ENCODE measurements at places on chromosomes 7 and 10. TPM values are rescaled to one million over a fixed set of nuclear protein-coding genes. Genes with fewer than 3 reads are reported as not detected.

- peak; percentile 76 for DNase-seq
Observed at GRCh38 chr7:142391191-142391992, 133.5 kb upstream of the PRSS58 start.

CLDN15 gene
- total RNA-seq = 20.7 TPM

PTPRE gene
- 35.8 TPM for total RNA-seq

TCAF2 gene
- 34.7 TPM for total RNA-seq

DNA sequence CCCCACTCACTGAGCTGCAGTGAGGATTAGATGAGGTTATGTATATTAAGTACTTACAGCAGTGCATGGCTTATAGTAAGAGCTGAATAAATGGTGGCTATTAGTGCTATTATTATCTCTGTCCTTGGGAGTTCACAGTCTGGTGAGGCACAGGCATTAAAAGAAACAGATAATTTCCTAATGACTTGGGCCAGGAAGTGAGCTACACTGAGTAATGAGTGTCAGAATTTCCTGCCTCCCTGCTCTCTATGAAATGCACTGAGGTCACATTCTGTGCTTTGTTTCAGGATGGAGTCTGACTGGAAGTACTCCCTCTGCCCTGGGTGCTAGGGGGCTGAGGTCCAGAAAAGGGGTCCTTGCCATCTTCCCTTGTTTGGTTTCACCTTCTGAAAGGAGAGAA is 48.7 kb upstream of the LOXL4 start:
- DNase-seq = no peak

EIF5AL1 gene
- total RNA-seq = 0.45 TPM

DNA sequence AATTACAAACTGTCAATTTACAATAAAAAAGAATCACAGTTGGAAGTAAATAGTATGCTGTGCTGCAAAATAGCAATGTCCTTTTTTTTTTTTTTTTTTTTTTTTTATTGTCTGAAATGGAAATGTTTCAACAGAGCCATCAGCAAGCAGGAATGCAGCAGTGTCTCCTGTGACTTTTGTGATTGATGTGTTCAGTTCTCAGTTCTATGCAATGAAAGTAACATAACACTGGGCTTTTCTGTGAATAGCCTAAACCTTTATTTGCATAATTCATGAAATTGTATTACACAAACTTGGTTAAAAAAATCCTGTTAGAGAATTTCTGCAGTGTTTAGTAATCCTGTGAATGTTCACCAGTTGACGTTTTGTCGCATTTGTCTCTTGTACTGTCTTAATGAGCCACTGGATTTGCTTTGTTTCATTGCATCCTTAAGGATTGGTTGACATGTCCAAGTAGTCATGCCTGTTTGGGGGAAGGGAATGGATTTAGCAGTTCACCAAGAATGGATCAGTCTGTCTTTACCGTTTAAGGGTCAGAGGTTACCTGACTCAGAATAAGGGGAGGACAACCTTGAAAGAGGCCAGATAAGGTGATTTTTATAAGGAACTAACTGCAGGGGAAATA is 192.7 kb downstream of the MLLT10 start:
- DNase-seq = no peak

GRCh38 chr7:84336303-84336702 is 141.7 kb upstream of the SEMA3A start:
- no peak for DNase-seq

ANKRD1 gene
- total RNA-seq = not detected

DNA sequence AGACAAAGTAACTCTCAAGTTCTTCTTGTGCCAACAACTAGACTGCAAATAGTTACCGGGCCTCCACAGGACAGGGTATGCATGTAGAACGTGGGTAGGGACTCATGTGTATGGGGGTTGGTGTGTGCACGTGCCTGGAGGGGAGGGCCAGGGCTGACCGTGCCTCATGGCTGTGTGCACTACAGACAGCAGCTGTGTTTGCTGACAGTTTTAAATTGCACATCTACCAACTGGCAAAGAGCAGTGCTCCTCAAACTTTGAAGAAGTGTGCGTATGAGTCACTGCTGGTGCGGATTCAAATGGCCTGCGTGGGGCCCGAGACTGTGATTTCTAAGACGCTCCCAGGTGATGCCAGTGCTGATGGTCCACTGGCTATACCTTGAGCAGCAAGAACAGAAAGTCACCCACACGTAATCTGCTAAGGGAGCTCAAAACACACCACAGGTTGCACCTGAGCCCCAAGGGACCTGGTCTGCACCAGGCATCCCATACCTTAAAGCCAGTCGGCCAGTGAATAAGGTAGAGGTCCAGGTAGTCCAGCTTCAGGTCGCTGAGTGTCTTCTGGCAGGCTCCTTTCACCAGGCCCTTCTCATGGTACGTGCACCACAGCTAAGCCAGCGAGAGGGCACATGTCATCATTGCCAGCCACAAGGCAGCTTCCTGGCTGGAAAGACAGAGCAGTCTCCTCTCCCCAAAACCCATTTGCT is 8.5 kb downstream of the AKR1B1 start:
- no peak for DNase-seq

DNA sequence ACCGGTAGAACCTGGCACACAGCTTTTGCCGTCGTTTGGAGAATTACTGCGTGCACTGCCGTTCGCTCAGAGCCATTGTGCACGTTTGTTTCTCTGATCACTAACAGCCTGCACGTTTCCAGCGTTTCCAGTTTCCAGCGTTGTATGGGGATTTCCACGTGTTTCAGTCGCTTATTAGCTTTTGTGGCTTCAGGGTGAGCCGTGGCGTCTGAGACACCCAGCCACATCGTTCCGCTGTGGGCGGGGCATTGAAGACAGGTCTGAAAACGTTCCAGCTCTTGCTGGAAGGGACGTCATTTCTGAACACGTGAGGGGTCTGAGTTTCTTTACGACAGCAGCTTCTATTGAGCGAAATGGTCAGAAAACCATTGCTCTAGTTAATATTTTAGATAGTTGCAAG is 164.8 kb downstream of the DNAJB6 start:
- no peak for DNase-seq

SAMD9L gene
- 15.8 TPM for total RNA-seq

LIPJ gene
- not detected for total RNA-seq

CDHR3 gene
- 1.0 TPM for total RNA-seq

- DNase-seq = no peak
Observed at GRCh38 chr10:122052701-122053100, 63.7 kb downstream of the TACC2 start.

All from activated CD4-positive, alpha-beta T cell treated with anti-CD3 and anti-CD28 coated beads, Interleukin-2, amount 10 ng/mL, durations not matched to agents 24 days and 14 days (primary cell).